Stimulated activated CD4-positive, alpha-beta T cell treated with anti-CD3 and anti-CD28 coated beads, Interleukin-2, amount 100 ng/mL, for 48 hours (primary cell): ENCODE measurements at places on chromosomes 7 and 10.

- no peak for DNase-seq
These were observed 159.5 kb upstream of the ZNF32 start for GRCh38 chr10:43808136-43808535.

DNA sequence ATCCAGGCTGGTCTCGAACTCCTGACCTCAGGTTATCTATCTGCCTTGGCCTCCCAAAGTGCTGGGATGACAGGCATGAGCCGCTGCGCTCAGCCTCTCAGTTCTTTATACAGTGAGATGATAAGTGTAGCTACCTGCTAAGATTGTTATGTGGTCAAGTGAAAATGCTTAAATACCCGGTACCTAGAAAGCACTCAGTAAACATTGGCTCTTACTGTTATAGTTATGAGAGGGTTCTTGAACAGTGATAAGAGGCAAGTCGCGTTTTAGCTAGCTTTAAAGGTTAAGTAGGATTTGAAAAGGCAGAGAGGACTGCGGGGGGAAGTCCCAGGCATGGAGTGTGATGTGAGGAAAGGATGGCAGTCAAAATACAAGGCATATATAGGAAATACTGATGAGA is 4.5 kb downstream of the ZKSCAN1 start:
- DNase-seq = no peak

GRCh38 chr7:18457832-18458231 is 37.7 kb upstream of the HDAC9 start:
- DNase-seq = no peak

DNA sequence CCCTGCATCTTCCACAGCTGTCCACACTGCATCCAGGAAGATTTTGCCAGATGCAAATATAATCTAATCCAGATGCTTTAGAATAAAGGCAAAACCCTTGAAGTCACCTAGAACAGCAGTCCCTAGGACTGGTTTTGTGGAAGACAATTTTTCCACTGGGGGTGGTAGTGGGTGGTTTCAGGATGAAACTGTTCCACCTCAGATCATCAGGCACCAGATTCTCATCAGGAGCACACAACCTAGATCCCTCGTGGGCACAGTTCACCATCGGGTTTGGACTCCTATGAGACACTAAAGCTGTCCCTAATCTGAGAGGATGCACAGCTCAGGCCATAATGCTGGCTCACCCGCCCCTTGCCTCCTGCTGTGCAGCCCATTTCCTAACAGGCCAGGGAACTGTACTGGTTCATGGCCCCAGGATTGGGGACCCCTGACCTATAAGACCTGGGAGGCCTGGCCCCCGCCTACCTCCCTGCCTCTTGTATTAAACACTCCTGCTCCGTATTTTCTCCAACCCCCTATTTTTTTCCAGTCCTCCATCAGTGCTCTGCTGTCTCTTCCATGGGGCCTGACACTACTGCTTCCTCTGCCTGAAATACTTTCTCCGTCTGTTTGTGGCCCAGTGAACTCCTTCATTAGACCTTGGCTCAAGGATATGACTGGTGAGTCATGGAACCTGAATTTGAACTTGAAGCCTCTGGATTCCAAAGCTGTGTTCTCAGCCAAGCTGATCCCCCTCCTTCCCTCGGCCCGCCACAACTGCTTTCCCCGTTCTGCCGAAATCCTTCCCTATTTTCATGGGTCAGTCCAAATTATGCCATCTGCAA is 79.9 kb upstream of the RHEB start:
- no peak for DNase-seq

DNA sequence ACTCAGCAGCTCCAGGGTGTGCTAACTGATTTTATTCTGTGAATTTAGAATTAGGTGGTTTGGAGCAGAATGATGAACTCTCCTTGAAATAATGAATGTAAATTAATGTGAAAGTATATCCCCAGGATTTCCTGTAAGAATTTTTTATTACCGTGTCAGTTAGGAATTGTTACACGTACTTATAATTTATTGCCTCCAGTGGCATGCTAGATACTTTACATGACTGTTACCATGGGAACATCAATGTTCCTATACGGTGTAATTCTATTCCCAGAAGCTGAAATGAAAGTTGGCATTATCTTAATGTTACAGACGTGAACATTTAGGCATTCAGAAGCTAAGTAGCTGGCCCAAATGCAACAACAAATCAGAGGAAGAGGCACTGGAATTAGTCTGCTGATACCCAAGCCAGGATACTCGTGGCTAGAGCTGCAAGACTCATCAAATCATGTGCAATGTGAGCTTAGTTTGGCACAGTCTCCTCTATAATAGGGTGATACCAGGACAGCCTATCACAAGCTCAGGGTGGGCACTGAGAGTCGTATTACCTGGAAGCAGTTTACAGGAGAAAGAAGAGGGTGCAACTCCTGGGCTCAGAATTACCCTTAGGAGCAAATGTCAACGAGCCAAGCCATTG is 30.0 kb upstream of the PRKAR2B start:
- no peak for DNase-seq

GRCh38 chr10:97875391-97875790 is 25.7 kb downstream of the GOLGA7B start:
- no peak for DNase-seq

GRCh38 chr7:90503367-90503766 is 33.9 kb downstream of the PTTG1IP2 start:
- DNase-seq = no peak

DNA sequence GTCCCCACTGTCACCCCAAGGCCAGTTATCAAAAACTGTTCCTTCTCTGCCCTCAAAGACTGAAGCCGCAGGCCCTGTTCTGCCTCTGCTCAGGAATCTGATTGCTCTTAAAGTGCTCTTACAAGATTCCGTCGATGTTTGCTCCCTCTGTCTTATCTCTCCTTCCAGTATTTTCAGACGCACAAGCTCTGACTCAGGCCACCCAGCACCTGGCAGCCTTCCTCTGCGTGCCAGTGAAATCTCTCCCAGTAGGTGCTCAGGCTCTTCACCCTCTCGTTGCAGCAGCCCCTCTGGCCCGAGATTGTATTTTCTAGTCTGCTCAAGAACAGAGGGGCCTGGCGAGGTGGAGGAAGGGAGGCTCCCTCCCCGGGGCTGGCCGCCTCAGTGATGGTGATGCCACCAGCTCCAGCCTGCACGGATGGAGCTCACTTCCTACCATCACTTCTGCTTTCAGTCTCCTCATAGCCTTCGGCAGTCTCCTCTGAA is 276.2 kb downstream of the USP6NL start:
- no peak for DNase-seq

DNA sequence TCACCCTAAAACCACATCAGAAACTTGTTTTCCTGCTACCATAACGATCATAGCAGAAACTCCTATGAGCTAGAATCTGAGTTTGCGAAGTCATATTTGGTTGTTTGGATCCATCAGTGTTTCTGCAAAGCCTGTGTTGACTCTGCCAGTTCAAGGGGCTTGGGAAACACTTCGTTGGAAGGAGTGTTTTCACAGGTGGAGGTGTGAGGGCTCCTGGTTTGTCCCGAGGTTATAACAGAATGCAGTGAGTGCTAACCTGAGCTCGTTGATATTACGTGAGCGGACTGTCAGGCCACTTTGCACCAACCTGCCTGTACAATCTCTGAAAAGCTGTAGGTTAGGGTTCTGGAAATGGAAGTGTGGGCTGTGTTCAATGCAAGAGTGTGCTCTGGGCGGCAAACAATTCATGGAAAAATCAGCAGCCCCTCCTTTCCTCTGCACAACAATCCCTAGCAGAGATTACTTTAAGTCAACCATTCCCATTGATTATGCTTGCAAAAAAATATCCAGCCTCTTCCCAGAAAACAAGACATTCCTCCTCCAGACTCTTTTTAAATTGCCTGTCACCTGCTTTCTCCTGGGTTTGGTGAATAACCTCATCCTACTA is 622.0 kb downstream of the TYW1 start:
- no peak for DNase-seq

DNA sequence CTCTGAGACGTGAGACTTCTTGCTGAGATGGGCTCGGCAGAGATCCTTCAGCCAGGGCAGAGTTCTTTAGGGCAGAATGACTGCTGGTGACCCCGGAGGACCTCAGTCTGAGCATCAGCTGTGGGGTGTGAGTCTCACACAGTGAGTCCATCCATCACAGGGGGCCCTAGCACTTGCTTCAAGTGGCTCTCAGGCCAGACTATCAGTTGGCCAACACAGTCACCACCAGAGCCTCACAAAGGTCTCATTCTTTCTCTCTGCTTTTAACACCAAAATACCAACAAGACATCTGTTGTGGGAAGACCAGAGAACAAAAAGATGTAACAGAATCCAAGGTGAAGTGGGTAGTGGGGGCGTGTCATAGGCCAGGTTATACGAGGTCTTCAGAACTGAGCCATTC is 345.6 kb upstream of the NRP1 start:
- no peak for DNase-seq

DNA sequence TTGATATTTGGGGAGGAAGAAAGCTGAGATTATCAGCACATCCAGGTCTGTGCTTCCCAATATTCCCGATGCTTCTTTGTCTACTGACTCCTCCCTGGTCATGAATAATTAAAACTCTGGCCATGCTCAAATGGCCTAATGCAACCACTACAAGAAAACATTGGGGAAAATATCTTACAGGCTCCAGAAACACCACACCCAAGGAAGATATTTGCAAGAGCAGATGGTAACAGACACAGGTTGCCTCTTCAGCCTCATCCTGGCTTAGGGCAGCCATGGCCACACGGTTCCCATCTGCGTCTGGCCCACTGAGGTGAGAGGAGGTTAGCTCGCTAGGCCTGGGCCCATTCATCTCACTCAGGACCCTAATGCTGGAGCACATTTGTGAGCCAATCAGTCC is 108.4 kb upstream of the SDK1 start:
- no peak for DNase-seq

DNA sequence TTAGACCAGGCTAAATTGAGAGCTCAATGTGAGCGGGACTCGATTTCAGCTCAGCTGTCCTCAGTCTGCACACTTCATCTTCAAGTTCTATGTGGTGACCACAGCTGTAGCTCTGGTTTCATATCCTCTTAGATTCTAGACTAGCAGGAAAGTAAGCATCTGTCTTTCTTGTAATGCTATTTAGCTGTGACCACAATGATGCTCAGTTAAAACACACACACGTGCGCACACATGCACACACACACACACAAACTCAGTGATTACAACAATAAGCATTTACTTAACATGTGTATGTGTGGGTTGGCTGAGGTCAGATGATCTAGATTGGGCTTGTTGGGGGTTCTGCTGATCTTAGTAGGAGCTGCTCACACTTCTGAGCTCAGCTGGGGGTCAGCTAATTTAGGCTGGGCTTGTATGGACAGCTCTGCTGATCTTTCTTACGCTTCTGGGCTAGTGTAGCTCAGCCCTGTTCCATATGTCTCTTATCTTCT is 82.5 kb downstream of the ZNF365 start:
- no peak for DNase-seq

DNA sequence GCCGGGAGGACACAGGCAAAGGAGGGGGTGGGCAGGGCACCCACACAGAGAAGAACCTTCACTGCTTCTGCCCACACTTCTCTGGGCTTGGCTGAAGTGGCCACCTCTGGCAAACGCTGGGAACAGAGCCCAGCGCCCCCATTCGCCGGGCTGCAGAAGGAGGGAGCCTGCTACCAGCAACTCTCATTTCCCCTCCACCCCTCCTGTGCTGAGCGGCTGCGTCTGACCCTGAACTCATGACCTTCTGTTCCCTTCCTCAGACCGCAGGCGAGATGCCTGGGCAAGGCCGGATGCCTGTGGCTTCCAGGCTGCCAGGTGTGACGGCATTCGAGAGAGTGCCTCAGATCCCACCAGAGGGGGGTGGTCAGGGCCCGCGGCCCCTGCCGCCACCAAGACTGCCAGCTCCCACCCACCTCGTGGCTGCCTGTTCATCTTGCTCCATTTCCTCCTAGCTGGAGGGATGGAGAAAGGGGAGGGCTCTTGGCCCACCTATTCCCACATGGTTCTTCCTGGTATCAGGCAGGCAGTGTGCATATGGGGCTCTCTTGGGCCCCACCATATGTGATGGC is 19.8 kb downstream of the DNAJB12 start:
- peak; percentile 74 for DNase-seq

DNA sequence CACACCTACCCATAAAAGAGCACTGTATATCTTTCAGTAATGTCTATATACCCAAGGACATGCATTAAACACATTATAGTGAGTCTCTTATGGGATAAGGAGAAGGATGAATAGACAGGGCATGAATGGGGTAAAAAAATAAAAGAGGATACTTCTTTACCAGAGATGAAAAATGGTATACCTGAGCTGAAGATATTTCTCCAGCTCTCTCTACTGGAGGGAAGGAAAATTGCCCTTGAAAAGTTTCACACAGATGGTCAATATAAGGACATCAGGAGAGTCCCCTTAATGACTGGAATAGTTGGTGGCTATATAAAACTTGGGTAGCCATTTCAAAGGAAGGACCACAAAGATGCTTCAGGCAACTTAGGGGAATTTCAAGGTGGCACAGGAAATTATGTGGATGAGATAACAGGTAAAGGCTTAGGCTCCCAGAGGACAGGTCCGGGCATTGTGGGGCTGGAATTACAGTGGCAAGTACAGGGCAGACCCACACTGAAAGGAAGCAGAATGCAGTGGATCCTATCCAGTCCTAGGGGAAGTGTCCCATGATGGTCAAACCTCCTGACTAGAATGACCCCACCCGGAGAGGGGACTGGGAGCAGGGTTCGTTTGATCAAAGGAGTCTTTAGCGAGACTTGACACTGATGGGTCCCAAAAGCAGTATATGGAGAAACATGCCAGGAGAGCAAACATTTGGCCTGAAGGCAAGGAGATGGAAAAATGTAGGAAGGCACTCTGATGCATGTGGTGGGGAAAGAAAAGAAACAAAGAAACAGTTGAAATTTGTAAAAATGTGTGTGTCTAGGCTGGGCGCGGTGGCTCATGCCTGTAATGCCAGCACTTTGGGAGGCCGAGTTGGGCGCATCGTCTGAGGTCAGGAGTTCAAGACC is 35.6 kb downstream of the PLAU start:
- DNase-seq = no peak
